H4 (cell line): ENCODE measurements at places on chromosomes 1 and 21.

- no peak for DNase-seq
Observed at GRCh38 chr1:240993004-240993403, 364.0 kb downstream of the RGS7 start.

DNA sequence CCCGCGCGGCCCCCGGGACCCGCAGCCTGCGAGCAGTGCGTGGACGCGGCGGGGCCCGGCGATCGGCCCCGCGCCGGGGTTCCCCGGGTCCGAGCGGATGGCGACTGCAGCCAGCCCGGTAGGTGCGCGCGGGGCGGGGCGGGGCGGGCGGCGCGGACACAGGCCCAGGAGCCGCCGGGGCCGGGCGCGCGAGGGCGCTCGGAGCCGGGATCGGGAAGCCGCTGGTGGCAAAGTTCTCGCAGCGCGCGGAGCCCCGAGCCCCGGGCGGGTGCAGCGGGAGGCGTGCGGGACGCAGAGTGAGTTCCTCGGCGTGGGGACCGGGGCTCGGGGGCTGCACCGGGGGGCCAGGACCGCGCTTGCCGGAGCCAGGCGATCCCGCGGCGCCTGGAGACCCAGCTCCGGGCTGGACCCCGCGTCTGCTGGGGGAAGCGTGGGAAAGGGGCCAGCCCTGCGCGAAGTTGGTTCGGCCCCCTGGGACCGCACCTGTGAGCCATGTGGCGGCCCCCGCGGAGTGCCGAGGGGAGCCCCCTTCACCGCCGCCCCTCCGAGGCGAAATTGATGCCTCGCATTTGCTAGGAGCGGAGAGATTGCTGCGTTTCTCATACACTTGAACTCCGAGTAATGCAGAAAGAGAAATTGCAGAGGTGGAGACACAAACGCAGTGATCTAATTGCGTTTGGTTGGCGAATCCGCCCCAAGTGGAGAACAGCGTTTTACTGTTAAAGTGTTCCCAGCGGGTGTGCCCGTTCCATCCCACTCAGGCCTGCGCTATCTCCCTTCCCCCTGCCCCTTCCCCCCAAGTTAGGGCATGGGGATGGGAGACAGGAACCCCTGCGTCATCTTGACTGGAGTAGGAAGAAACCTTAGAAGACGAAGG is 228.9 kb upstream of the TMEM51 start:
- DNase-seq: no peak

GRCh38 chr1:32056598-32056997 is 16.1 kb upstream of the TMEM39B start:
- no peak for DNase-seq

DNA sequence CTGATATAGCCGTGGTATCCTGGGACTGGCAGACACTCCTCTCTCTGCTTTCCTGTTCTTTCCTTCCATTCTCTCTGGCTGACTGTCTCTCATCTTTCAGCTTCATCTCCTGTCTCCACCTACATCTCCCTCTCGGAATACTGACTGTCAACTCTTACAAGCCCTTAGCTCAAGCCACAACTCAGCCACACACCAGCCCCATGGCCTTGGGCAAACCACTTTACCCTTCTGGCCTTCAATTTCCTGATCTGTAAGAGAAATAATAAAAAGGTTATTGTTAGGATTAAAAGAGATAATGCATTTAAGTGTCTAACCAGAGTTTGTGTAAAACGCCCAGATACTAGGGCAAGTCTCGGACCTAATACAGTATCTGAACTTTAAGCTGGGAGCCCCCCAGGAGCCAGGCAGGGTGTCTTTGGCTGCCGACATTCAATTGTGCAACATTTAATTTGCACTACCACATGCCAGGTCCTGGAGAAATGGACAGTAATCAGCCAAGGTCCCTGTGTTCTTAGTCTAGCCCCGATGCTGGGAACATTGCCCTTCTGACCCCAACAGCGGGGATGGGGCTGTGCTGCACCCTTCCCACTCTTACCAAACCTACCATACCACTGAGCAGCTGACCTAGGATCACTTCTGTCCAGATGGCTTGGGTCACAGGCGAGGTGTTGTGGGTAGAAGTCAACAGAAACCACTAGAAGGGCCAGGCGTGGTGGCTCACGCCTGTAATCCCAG is 5.1 kb downstream of the ECHDC2 start:
- no peak for DNase-seq

- no peak for DNase-seq
Observed at GRCh38 chr1:151590961-151591360, 20.9 kb upstream of the SNX27 start.

GRCh38 chr1:66695116-66695515 is 57.1 kb upstream of the DYNLT5 start:
- no peak for DNase-seq

- DNase-seq: no peak
Observed at GRCh38 chr1:155073377-155074242, 5.0 kb upstream of the EFNA3 start.

GRCh38 chr21:39518055-39518846 is 66.5 kb downstream of the SH3BGR start:
- DNase-seq: peak; percentile 71

DNA sequence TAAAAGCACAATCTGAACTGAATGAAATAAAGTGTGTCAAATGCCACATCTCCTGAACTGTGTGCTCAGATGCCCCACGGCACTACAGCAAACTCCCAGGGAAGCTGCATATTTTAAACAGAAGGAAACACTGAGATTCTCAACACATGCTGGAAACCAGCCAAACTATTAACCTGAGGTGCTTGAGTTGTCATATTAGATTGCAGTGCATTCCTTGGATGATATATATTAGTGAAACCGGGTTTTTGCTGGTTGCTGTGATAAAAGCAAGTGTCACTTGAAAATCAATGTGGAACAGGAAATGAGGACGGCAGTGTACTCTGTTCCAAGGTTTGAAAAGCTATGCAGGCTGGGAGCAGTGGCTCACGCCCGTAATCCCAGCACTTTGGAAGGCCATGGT is 8.7 kb downstream of the SYNJ1 start:
- no peak for DNase-seq

DNA sequence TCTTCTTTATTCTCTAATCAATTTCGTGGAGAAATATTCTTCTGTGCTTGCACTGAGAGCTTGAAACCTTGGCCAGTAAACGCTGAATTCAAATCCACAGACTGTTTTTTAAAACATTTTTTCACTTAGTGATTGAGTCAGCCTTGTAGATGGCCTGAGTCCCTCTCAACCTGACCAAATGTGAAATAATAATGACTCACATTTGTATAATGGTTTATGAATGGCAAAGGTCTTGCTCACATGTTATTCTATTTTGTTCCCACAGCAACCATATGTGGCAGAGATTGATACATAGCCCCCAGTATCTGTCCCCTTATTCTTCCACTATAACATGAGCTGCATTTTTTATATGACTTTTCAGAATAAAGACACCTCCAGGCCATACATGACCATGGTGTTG is 47.8 kb upstream of the CCDC190 start:
- no peak for DNase-seq

- DNase-seq: no peak
Observed at GRCh38 chr1:80917225-80917624, 883.5 kb upstream of the ADGRL2 start.

GRCh38 chr1:180503280-180503862 is 994 bp upstream of the ACBD6 start:
- no peak for DNase-seq

DNA sequence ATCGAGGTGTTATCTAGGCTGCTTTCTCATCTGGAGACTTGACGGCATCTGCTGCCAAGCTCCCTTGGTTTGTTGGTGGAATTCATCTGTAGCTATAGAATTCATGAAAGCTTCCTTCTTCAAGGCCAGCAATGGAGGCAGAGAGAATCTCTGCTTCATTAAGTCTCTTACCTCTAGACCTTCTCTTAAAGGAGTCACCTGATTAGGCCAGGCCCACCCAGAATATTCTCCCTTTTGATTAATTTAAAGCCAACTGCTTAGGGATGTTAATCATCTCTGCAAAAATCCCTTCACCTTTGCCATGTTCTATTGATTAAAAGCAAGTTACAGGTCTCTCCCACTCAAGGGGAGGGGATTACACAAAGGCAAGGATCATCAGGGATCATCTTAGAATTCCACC is 5.3 kb upstream of the NCF2 start:
- DNase-seq: no peak

DNA sequence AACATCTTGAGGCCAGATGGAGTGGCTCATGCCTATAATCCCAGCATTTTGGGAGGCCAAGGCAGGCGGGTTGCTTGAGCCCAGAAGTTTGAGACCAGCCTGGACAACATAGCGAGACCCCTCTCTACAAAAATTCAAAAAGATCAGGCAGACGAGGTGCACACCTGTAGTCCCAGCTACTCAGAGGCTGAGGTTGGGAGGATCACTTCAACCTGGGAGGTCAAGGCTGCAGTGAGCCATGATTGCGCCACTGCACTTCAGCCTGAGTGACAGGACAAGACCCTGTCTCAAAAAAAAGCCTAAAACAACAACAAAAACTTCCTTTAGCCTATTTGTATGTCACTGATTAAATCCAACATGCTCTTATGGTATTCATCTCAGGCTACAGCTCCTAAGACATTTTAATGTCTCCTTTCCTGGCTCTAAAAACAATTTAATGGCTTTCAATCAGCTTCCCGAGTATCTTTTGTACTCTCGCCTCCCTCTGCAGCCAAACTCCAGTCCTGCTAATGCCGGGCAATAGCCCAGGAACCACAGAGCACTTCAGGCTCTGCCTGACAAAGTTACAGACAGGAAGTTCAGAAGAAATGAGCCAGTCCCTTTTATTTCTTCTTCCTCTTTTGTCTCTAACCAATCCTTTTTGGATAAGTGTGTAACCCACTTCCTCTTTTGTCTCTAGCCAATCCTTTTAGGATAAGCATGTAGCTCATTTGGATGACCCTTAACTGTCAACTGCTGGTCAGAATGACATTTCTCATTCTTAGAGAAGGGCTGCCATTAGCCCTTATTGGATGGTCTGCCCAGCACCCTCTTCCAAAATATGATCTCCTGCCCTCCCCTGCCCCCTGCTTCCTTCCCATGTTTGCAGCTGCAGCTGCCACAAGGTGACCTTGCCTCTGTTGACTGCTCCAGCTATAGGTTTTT is 6.6 kb upstream of the DOP1B start:
- peak; percentile 44 for DNase-seq

DNA sequence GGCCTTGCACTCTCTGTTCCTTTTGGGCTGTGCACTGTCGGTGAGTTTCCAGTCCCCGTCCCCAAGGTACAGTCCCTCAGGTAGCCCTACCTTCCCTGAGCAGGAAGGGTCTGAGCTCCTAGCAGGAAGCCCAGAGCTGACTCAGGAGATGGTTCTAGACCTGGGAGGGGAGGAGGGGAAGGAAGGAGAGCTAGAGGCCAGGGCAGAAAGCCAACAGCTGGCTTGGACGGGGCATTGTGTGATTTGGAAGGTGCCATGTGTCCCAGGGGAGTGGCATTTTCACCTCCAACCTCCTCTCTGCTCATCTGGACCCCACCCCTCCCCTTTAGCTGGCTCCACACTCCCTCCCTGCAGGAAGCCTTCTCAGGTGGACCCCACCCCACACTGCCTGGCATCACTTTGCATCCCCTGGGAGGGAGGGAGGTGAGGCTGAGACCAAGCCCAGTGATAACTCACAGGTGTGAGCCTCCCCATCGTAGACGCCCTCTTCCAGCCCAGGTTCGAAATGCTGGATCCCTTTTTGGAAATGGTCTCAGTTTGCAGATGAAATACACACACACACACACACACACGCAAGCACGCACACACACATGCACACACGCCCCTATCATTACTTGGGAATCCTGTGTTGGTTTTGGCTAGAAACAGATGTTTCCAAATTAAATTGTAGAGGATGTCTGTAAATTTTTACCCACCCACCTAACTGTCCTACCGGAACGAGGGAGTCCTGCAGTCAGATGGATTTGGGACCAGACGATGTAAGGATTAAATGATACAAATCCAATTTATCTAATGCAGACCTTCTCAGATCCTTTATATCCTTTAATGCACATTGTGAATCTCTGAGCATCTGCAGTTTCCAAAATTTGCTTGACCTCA is 19.7 kb upstream of the IFNLR1 start:
- no peak for DNase-seq

DNA sequence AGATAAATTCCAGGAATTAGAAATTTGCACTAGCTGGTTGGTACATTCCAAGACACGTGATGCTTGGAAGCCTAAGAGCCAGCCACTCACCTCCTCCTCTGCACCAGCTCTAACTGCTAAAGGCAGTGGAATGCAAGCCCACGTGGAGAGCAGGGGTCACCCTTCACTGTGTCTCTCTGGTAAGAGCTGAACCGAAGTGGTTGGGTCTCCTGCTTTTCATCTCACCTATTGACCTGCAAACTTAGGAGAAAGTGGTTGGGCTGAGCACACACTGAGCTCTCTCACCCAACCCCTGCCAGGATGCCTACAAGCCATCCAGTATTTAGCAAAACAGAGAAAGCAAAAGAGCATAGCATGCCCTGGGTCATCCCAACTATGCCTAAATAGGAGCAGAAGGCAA is 19.3 kb downstream of the HAO2 start:
- DNase-seq: no peak

DNA sequence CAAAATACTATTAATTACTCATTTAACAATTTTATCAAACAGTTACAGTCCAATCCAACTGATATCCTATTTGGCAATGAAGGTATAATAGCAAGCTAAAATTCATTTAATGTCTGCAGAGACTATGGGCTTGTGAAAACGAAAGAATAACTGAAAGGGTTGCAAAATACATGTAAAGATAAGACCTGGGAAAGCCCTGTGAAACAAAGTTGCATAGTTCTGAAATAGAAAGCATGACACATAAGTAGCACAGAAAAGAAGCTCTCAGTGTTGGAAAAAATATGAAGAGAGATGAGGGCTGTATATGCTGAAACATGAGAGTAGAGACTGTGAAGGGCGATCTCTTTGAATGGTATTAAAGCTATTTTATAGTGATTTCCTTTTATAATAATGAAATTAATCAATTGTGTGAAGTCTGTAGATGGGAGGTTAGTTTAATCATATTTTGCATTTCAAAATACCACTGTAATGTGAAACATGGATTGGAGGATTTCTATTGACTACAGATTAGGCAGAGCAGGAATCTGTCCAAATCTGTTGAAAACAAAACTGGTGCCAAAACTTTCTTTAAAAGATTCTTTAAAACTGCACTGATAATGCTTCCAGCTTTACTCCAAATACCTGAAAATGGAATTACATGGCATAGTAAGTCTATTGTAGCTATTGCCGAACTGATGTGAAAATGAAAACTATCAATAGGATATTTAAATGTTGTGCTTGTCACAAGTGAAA is 1518.9 kb upstream of the B3GALT2 start:
- no peak for DNase-seq

- DNase-seq: no peak
Observed at GRCh38 chr1:231778009-231778719, 151.6 kb downstream of the DISC1 start.

- DNase-seq: no peak
Observed at GRCh38 chr21:15743593-15743992, 13.8 kb downstream of the USP25 start.
